ENCODE measurements at places on chromosomes 3 and 15. TPM values are rescaled to one million over a fixed set of nuclear protein-coding genes. Genes with fewer than 3 reads are reported as not detected.

C3orf52 gene
- 0.90 TPM for total RNA-seq

DNA sequence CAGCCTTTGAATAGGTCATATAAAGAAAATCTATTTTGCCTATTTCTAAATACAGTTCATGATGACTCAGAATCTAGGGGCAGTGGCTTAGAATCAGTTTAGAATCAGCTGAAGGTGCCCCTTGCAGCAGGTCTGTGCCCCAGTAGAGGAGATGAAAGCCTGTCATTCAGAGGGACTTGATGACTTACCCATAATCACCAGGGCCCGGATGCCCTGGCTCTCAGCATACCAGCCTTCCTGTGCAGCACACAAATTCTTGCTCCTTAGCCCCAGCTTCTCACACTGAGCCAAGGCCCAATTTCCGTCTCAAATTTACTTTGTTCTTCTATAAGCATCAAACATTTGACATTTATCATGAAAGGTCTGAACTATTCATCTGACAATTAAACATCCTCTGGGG, 83.2 kb upstream of the EOMES start:
- H3K4me1 ChIP-seq = no peaks in the 10 kb centered on the region
- H3K36me3 ChIP-seq = no peaks in the 10 kb centered on the region
- no peak for DNase-seq

- no peak for DNase-seq
- peaks cover 6% of the 10 kb centered on the region for H3K36me3 ChIP-seq
- H3K27ac ChIP-seq = no peak overlapping the region
- H3K4me3 ChIP-seq = no peak overlapping the region
- no peaks in the 10 kb centered on the region for H3K4me1 ChIP-seq
Measured at GRCh38 chr15:40819048-40819447, 9.5 kb downstream of the PPP1R14D start.

DNA sequence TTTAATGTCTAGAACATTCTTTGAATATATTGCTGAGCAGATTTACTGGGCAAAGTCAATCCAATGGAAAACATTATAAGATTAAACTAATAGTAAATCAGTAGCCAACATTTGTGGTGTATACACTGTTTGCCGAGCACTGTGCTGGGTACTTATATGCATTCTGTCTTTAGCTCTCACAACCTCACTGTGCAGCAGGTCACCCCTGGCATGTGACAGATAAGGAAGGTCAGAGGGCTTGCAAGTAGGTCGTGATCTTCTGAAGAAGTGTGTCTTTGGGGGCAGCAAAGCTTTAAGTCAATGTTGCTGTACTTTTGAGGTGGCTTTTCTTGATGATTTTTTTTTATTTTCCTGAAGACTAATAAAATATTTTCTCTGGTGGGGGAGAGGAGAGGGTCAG, 62.2 kb downstream of the TCAIM start:
- no peak overlapping the region for H3K27ac ChIP-seq
- no peaks in the 10 kb centered on the region for H3K4me1 ChIP-seq
- H3K27me3 ChIP-seq = no peaks in the 10 kb centered on the region
- no peak overlapping the region for H3K4me3 ChIP-seq
- no peak for DNase-seq
- peaks cover 2% of the 10 kb centered on the region for H3K36me3 ChIP-seq

CPN2 gene
- not detected for total RNA-seq

DNA sequence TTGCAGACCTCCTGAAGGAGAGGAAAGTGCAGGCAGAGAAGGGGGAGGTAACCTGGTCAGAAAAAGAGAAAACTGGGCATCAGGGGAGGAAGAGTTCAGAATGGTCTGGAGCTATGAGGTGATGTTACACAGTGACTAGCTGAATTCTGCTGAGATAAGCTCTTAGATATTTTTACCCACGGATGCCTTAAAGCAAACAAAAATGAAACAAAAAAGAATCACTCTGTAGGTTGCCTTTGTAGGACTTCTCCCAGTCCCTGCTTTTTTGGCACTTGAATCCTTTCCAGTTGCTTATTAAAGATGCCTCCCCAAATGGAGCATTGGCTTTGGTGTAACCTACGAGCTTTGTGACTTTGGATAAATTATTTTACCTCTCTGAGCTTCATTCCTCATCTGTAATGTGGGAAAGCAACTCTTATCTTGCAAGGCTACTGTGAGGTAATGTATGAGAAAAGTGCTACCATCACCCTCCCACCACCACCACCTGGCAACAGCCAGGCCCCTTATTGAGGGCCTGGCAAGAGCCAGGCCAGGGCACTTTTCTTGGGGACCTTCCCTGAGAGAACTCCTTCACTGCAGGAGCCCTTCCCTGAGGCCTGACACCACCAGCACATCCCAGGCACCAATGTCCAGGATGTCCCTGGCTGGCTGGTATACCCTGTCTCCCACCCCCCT, 2.7 kb downstream of the CCR1 start:
- peak overlapping the region; percentile 0 for H3K4me3 ChIP-seq
- H3K27me3 ChIP-seq = no peaks in the 10 kb centered on the region
- H3K27ac ChIP-seq = peak overlapping the region; percentile 8
- no peak for DNase-seq
- H3K4me1 ChIP-seq = peaks cover 68% of the 10 kb centered on the region

COL6A6 gene
- not detected for total RNA-seq

DNA sequence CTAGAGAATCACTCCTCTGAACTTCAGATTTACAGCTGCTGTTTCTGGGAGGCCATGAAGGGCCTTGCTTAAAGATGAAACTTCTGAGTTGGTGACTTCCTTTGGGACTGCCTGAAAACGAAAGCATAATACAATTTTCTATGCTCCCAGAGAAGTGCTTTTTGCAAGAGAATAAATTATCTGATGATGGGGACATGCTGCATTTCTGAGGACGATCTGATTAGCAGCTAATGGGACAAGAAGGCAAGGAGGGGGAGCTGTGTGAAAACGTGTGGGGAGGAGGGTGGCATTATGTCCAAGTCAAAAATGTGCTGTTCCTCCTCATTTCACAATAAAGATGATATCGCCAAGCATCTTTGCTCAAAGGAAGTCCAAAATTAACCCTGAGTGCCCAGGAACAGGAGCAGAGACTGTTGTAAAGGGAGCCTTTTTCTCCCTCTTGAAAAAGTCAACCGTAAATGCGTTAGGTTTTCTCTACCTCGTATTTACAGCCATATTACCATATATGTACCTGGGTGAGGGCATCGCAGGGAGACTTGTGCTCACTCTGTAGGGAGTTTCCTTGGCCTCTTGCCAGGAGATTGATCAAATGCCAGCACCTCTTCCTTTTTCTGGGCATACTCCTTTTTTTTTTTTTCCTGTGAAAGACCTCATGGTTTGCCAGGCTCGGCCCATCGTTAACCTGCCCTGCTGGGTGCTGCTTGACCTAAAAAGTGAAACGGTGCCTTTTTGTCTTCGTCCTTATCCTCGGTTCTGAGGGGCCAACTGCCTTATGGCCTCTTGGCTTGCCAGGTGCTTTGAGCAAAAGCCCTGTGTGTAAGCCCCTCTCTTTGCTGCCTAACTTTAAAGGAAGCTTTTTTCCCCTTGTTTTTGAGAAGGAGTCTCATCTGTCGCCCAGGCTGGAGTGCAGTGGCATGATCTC, 11.5 kb downstream of the ITPR1 start:
- H3K27ac ChIP-seq = peak overlapping the region; percentile 70
- peak; percentile 84 for DNase-seq
- H3K4me3 ChIP-seq = peak overlapping the region; percentile 16
- H3K36me3 ChIP-seq = no peaks in the 10 kb centered on the region

DNA sequence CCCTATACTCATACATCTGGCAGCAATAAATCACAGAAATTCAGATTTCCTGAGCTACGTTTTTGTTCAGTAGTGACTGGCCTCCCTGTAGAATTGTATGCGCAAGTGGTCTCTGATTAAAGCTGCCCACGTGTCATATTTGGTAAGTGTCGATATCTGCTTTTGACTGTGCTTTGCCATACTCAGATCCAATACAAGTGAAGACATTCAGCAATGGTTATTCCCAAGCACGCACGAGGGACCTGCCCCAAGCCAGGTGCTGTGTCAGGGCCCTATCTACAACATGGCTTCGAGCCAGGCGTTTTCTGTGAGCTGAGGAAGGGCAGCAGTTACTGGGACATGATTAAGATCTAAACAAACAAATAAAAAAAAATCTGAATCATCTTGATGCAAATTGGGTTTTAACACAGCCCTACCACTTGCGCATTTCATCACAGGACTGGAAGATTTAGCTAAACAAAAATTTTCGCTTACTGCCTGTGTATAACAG, 47.2 kb upstream of the ICE2 start:
- H3K27me3 ChIP-seq = no peaks in the 10 kb centered on the region
- H3K36me3 ChIP-seq = peaks cover 26% of the 10 kb centered on the region
- H3K4me1 ChIP-seq = peaks cover 22% of the 10 kb centered on the region
- H3K4me3 ChIP-seq = no peak overlapping the region
- H3K27ac ChIP-seq = peak overlapping the region; percentile 43

- DNase-seq = no peak
- H3K36me3 ChIP-seq = no peaks in the 10 kb centered on the region
- no peak overlapping the region for H3K4me3 ChIP-seq
- H3K4me1 ChIP-seq = no peaks in the 10 kb centered on the region
- no peaks in the 10 kb centered on the region for H3K27me3 ChIP-seq
- no peak overlapping the region for H3K27ac ChIP-seq
Measured at GRCh38 chr3:143334231-143334630, 214.7 kb downstream of the CHST2 start.

DNA sequence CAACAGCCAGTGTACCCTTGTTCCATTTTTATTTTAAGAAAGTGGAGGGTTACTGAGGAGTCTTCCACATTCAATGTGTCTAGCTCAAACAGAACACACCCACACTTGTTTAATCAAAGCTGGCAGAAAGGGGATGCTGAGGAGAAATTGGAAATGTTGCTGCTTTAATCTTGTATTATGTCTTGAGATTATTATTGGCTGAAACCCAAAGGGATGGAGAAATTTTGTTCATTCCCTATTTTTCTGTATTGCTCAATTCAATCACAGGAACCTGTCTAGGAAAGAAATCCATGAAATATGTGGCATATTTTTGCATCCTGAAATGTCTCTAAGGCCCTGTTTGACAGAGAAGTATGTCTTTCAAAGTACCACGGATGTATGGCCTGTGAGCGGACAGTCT, 238.0 kb downstream of the MYRIP start:
- H3K27ac ChIP-seq = no peak overlapping the region
- H3K4me1 ChIP-seq = no peaks in the 10 kb centered on the region
- no peak for DNase-seq
- no peaks in the 10 kb centered on the region for H3K27me3 ChIP-seq
- no peak overlapping the region for H3K4me3 ChIP-seq

ADAMTS9 gene
- not detected for total RNA-seq

DNA sequence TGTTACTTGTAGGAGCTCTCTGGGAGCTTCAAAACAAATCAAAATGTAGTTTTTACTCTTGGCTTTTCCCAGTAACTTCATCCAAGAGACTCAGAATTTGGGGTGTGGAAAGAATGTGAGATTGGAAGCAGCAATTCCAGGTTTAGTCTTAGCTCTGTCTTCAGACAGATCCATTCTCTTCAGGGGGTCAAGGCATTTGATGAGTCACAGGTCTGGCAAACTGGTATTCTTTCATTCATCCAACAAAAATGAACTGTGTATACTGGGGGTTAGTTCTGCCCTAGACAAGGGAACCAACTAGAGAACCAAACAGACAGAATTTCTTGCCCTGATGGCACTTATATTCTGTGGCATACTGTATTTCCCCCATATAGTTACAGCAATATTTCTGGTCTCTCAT, 36.3 kb upstream of the CADPS start:
- no peaks in the 10 kb centered on the region for H3K4me1 ChIP-seq
- DNase-seq = no peak
- no peak overlapping the region for H3K4me3 ChIP-seq

GRCh38 chr3:77468626-77469020, 428.7 kb downstream of the ROBO2 start:
- no peaks in the 10 kb centered on the region for H3K36me3 ChIP-seq
- H3K27ac ChIP-seq = no peak overlapping the region
- H3K4me1 ChIP-seq = no peaks in the 10 kb centered on the region
- no peaks in the 10 kb centered on the region for H3K27me3 ChIP-seq

KCNAB1 gene
- not detected for total RNA-seq

DGKG gene
- 0.25 TPM for total RNA-seq

DNA sequence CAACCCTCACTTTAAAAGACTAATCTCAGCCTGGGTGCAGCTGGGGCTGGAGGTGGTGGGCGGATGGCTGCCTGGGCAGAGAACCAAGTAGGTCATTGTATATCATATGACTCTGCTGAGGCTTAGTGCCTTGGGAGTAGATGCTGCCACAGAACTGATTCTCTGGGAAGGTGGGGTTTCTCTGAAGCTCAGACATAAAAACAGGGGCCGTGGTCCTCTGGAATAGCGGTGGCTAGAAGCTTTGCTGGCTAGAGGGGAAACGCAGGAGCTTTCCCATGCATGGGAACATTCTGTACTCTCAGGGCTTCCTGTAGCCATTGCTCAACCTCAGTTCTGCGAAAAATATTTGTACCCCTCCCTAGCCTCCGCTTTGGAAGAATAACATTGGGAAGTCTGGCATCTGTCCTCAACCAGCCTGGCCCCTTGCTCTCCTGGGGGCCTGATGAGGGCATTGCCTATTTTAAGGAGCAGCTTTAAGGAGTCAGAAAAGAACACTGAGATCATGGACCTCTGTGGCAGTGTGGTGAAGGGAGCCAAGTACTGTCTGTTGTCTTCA, 14.7 kb downstream of the TIMP4 start:
- no peak overlapping the region for H3K27ac ChIP-seq
- H3K4me3 ChIP-seq = no peak overlapping the region
- H3K36me3 ChIP-seq = no peaks in the 10 kb centered on the region

GRCh38 chr3:107650788-107651187, 128.0 kb downstream of the BBX start:
- no peak overlapping the region for H3K4me3 ChIP-seq
- DNase-seq = no peak
- no peaks in the 10 kb centered on the region for H3K27me3 ChIP-seq
- no peak overlapping the region for H3K27ac ChIP-seq
- H3K4me1 ChIP-seq = no peaks in the 10 kb centered on the region

- no peaks in the 10 kb centered on the region for H3K27me3 ChIP-seq
- peaks cover 89% of the 10 kb centered on the region for H3K4me1 ChIP-seq
- H3K36me3 ChIP-seq = peaks cover 6% of the 10 kb centered on the region
Measured at GRCh38 chr3:196638861-196639482, 522 bp upstream of the NRROS start.
